WERI-Rb-1 (cell line): ENCODE measurements at places on chromosomes 2 and 18.

GRCh38 chr2:12057436-12058166 lies 311.2 kb downstream of the LPIN1 start:
- no peak for DNase-seq

- no peak for DNase-seq
These were observed 336.6 kb upstream of the SALL3 start for GRCh38 chr18:78643004-78643403.

DNA sequence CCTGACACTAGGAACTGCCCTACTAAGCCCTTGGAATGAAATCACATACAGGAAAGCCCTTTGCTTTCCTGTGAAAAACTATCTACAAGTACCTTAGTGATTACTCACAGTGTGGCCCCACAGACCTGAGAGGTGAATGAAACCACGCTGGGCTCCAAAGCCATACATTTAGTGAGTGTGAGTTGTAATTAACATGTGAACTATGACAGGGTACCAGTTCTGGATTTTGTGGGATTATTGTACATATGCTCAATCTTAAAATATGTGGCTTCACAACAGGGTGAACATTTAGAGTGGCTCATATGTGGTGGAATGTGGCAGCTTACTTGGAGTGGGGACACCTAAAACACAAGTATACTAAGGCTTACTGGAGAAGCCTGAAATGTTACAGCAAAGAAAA lies 12.3 kb downstream of the KCTD1 start:
- no peak for DNase-seq

- no peak for DNase-seq
These were observed 61.0 kb downstream of the RPL37A start for GRCh38 chr2:216559625-216560156.

DNA sequence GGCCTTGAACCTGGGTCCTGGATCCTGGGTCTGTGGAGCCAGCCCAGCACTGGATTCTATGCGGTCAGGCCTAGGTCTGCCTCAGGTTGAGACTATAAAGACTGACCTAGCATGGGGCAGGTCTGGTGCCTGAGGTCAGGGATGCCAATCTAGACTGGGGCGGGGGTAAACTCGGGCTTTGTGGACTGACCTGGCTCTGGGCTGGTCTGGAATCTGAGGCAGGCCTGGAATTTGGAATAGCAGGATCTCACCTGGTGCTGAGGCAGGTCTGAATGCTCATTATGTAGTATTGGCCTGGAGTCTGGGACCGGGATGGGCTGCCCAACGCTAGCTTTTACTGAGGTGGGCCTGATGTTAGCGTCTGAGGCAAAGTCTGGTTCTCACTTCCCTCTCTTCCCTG lies 256.0 kb downstream of the KIAA1328 start:
- DNase-seq: no peak

DNA sequence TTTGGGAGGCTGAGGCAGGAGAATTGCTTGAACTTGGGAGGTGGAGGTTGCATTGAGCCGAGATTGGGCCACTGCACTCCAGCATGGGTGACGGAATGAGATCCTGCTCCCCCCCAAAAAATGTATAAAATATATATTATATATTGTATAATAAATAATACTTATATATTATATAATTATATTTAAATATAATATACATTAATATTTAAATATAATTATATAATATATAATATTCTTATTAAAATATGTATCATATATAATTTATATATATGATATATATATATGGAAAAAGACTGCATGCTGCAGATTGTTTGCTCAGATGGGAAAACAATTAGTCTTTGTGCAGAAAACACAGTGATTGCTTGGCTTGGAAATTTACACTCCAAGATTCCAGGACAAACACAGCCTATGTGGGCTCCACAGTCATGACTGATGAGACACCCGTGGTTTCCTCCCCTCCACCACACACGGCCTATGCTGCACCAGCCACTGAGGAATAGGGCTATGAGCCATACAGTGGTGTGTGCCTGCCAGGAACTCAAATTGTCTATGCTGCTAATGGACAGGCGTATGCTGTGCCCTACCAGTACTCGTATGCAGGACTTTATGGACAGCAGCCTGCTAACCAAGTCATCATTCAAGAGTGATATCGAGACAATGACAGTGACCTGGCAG lies 30.0 kb downstream of the PMAIP1 start:
- DNase-seq: no peak
